NCI-H460 (cell line): ENCODE measurements at places on chromosomes 3 and 15. TPM values are rescaled to one million over a fixed set of nuclear protein-coding genes. Genes with fewer than 3 reads are reported as not detected.

GRCh38 chr15:67854358-67854757 lies 14.5 kb upstream of the RNU6-1 start:
- DNase-seq = no peak

DNA sequence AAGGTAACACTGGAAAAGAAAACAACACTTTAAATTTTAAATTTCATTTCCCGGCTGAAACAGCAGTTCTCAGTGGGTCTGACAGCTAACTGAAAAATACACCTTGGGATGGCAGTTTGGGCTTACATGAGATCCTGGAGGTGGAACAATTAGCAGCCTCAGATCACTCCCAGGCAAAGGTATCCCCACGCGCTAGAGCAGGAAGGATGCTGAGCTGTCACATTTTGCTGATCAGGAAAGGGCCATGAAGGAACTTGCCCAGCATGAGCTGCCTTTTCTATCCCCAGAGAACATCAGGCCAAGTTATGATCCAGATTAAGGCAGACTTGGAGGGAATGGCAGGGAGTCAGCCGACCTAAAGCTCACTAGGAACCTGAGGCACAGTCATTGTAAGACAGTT lies 204.8 kb upstream of the SLC2A2 start:
- DNase-seq = no peak

DNA sequence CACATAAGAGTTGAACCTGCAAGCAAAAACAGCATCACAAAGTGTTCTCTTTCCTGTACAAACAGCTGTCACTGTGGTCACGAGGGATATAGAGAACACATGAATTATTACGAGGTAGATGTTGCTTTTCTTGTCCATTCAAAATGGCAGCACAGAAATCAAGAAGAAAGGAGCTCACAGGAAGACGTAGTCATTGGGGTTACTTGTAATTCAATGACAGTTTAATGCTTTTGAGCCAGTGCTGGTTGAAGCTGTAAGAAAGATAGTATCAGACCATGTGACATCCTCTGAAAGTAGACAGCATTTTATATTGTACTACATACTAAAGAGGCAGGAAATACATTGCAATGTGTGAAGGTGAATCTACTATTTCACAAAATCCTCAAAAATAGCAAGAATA lies 140.4 kb downstream of the ABI3BP start:
- no peak for DNase-seq

DNA sequence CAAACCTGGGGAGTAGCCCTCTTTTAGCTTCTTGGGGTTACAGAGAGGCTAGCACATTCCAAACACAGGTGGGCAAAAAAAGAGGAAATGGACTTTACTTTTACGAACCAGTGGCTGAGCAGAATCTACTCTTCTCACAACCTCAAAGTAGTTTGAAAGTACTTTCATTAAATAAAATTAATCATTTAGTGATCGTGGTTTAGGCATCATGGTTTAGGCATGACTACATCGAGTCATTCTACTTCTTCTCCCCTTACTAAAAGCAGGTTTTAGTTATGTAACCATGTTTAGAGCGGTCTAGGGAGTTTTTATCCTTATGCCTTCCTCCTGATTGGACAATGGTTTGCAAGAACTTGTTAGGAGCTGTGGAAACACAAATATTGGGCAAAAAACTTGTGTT lies 2.5 kb upstream of the GREM1 start:
- no peak for DNase-seq

Gene CHST2
- total RNA-seq = 0.40 and 0.49 TPM in 2 replicates

- no peak for DNase-seq
These were observed 769 bp downstream of the TAFA4 start for GRCh38 chr3:68931406-68932149.

Gene PRKCI
- 34.1 and 38.8 TPM in 2 replicates for total RNA-seq

DNA sequence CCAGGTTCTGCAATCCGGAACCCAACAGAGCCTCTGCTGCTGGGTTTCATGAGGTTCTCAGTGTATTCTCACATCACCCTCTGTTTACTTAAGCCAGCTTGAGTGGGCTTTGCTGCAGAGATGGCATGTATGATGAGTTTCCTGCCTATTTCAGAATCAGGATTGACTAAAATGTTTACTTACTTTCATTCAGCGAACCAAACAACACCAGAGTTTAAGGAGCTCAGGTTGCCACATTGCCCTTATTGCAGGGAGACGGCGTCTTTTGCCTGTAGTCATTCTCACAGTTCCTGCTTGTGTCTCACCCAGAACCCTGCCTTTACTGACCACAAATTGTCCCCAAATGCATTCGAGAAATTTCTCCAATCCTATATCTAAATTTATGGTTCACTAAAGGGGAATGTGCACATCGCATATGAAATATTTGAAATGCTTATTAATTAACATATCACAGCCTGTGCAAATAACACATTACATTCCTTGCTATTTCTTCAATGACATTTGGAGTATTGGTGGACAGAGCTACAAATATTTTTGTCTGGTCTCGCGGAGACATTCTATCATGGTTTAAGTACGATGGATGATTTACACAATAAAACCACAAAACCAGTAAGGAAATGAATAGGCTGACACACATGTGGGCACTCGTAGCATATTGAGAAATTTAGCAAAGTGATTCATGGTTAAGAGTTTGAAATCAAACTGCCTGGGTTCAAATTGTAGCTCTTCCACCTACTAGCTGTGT lies 377.2 kb upstream of the CFAP20DC start:
- no peak for DNase-seq

- no peak for DNase-seq
These were observed 38.4 kb upstream of the TRAK1 start for GRCh38 chr3:42052484-42053351.

GRCh38 chr3:42134867-42135464 lies 43.8 kb downstream of the TRAK1 start:
- DNase-seq = no peak

GRCh38 chr3:25294169-25294805 lies 133.8 kb upstream of the RARB start:
- no peak for DNase-seq

DNA sequence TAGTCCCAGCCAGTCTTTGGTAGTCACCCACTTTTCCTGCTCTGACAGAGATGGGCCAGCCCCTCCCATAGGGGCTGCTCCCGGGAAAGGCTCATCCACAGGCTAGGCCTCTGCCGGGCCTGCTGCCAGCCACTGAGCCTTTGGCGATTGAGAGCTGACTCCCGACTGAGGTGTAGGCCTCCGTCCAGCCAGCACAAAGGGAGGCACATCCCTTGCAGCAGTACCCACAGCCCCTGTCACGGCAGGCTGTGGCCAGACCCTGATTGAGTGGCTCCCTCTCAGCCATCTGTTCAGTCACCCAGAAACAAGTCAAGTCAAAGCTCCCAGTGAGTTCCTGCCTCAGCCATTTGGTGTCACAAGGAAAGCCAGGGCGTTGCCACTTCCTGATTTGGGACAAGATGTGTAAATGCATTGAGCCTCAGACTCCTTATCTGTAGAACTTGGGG lies 6.2 kb upstream of the PAK6 start:
- no peak for DNase-seq

Gene FBXW12
- total RNA-seq = not detected in 2 replicates

DNA sequence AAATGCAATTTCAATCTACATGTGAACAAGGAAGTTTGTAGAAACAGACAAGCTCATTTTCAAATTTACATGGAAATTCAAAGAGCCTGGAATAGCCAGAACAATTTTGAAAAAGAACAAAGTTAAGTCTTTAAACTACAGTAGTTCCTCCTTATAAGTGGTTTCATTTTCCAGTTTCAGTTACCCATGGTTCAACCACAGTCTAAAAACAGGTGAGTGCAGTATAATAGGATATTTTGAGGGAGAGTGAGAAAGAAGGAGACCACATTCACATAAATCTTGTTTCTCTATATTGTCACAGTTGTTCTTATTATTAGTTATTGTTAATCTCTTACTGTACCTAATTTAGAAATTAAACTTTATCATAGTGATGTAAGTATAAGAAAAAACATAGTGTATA lies 45.8 kb upstream of the FOXB1 start:
- DNase-seq = no peak

Gene ZNF662
- not detected in 2 replicates for total RNA-seq

- DNase-seq = no peak
These were observed 85.9 kb upstream of the ABHD2 start for GRCh38 chr15:89002281-89002761.

DNA sequence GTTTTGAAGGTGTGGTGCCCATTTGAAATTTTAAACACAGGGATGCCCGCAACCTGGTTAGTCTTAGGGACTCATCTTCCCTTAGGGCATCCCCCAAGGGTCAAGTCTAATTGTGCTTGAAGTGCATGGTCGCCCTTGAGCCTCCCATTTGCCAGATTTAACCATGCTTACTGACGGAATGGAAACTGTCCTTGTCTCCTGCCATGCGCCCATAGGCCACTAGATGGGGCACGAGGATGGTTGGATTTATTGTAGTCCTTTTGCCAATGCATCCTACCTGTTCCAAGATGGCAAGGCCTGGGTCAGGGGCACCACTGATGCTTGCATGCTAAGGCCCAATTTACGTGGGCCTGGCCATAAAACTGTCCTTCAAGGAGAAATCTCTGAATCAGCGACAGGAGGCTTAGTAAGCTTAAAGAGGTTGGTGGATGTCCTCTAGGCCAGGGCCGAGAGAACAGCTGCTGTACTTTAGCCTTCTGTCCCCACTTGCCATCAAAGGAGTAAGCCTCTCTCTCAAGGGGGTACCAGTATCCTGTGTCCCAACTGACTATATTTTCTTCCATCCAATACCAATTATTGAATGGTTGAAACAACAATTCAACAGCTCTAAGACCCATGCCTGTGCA lies 355.4 kb downstream of the OTOL1 start:
- DNase-seq = peak; percentile 41

Gene LRTM1
- not detected in 2 replicates for total RNA-seq

DNA sequence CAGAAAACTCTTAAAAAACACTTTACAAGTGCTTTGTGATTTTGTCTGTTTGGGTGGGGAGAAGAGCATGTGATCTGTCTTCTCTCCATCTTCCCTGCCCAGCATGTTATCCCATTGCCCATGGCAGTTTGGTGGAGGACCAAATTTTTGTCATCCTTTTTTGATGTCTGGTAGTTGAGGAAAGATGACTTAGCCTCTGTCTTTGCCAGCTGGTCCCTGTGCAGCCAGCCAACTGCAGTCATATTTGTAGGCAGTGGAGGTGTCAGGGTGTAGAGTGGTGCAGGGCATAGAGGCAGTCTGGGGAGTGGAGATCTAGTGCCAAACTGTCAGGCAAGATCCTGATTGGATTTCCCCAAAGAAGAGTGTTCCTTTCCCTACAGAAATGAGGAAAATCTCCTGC lies 40.7 kb downstream of the GASK1A start:
- DNase-seq = no peak

DNA sequence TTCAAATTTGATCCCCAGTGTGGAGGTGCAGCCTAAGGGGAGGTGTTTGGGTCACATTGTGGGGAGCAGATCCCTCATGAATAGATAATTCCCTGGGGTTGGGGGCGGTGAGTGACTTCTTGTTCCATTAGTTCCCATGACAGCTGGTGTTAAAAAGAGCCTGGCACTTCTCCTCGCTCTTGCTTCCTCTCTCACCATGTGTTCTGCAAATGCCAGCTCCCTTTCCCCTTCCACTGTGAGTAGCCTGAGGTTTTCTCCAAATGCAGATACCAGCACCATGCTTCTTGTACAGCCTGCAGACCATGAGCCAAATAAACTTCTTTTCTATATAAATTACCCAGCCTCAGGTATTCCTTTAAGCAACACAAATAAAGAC lies 23.1 kb downstream of the RIOX2 start:
- DNase-seq = no peak

DNA sequence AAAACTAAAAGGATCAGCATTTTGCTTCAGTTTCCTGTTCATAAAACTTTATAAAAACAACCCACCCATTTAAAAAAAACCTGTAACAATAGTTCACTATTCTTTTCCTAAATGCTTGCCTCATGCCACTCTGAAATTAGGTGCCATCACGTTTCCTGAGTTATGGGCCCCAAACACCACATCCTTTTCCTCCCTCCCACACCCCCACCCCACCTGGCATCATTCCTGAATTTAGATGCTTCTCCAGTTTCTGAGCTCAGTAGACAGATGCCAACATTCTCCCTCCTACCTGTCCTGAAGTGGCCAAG lies 11.9 kb upstream of the ARHGEF3 start:
- no peak for DNase-seq

- DNase-seq = no peak
These were observed 505.1 kb downstream of the IGSF11 start for GRCh38 chr3:118529554-118529953.

Gene TM4SF1
- total RNA-seq = 898 and 928 TPM in 2 replicates

- no peak for DNase-seq
These were observed 269.8 kb downstream of the SV2B start for GRCh38 chr15:91369823-91370222.
